ENCODE measurements at places on chromosomes 12 and 14. TPM values are rescaled to one million over a fixed set of nuclear protein-coding genes. Genes with fewer than 3 reads are reported as not detected.

DNA sequence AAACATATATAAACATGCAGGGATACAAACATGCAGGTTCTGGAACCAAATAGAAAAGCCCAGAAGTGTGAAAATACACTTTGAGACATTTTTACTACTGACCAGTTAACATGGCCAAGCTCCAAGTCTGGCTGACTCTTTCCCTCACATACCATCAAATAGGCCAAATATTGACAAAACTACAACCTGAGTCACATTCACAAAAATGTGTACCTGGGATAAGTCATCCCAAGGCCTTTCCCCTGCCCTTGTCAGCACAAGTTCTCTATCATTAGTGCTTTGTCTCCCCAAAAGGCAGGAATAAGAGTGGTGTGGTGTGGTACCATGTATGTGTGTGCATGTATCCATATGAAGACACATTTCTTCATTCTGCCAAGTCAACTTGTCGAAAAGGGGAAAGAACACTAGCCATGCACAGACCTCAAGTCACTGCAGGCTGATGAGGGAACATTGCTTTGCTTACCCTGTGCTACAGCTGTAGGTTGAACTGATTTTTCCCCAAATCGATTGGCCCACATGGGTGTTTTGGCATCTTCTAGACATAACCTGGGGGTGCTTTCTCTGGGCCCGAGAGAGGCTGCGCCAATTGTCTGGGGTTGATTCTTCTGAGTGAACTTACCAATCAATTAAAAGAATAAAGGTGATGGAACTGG, 14.9 kb downstream of the HOXC4 start:
- no peak overlapping the region for H3K27ac ChIP-seq
- no peak overlapping the region for H3K4me3 ChIP-seq
- no peaks in the 10 kb centered on the region for H3K36me3 ChIP-seq
- H3K27me3 ChIP-seq = peaks cover 10% of the 10 kb centered on the region
- no peak for DNase-seq
- no peaks in the 10 kb centered on the region for H3K4me1 ChIP-seq

GRCh38 chr12:104903648-104904423, 54.3 kb downstream of the SLC41A2 start:
- H3K4me1 ChIP-seq = no peaks in the 10 kb centered on the region
- no peaks in the 10 kb centered on the region for H3K27me3 ChIP-seq

DNA sequence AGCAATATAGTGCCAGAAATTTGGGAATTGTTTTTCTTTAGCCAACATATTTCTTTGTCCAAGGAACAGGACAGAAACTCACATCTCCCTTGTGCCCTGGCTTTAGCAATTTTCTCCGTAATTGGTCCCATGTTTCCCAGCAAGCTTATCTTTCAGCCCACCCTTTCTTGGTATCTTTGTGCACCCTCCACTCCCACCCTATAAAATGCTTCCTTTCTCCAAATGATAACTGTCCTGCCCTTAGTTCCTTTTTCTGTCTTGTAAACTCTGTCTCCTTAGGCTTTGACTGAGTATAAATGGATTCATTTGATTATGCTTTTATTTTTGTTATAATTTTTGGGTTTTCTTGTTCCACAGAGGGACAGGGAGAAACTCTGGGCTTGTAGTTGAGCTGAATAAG, 442.8 kb downstream of the ATP23 start:
- H3K4me1 ChIP-seq = no peaks in the 10 kb centered on the region
- H3K27ac ChIP-seq = no peak overlapping the region
- no peaks in the 10 kb centered on the region for H3K27me3 ChIP-seq

DNA sequence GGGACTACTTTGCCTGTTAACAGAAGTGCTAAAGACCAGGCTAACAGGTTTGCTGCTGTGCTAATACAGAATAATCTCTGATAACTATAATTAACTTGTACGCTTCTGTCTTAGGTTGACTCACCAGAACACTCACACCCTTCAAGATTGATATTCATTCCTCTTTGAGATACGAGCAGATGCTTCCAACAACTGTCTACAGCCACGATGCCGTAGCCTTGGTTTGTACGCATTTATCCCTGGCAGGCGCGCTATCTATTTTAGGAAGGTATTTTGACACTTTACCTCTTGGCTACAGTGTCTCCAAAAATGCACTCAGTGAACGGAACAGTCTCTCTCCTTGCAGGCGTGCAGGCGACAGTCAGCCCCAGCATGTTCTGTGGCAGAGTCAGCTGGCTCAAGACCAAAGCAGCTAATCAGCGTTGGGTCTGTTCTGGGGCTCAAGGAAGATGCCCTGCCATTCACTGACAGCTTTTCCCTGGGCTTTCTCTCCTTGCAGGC, 146.4 kb upstream of the PRICKLE1 start:
- no peak for DNase-seq
- 0 out of 2 replicates have a peak, but pooled peaks cover 8% of the 10 kb centered on the region for H3K4me1 ChIP-seq
- H3K36me3 ChIP-seq = no peaks in the 10 kb centered on the region
- no peak overlapping the region for H3K4me3 ChIP-seq
- no peaks in the 10 kb centered on the region for H3K27me3 ChIP-seq

DNA sequence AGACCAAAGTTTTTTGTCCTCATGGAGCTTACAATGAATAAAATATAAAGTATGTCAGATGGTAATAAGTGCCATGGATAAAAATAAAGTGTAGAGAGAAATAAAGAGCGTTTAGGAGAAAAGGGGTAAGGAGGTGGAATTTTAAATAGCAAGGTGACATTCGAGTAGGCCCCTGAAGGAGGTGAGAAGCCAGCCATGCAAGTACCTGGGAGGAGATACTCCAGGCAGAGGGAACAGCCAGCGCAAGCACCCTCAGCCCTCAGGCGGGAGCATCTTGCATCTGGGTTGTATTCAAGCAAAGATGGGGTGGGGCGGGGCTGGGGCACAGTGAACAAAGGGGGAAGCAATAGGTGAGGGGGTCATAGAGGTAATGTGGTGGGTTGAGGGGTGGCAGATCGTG, 4.3 kb downstream of the TBC1D30 start:
- no peak overlapping the region for H3K4me3 ChIP-seq
- no peak overlapping the region for H3K27ac ChIP-seq
- H3K4me1 ChIP-seq = no peaks in the 10 kb centered on the region

GRCh38 chr14:59283361-59283760, 94.9 kb downstream of the DAAM1 start:
- DNase-seq = no peak
- peak overlapping the region; percentile 79 for H3K27ac ChIP-seq

The MIP gene
- not detected for total RNA-seq

The KRT80 gene
- 84.1 TPM for total RNA-seq

The SIX1 gene
- 9.4 TPM for total RNA-seq

The RSRC2 gene
- total RNA-seq = 64.5 TPM

All from PC-9 (cell line).